H1 (cell line): ENCODE measurements at places on chromosomes 3 and 15. TPM values are rescaled to one million over a fixed set of nuclear protein-coding genes. Genes with fewer than 3 reads are reported as not detected.

DNA sequence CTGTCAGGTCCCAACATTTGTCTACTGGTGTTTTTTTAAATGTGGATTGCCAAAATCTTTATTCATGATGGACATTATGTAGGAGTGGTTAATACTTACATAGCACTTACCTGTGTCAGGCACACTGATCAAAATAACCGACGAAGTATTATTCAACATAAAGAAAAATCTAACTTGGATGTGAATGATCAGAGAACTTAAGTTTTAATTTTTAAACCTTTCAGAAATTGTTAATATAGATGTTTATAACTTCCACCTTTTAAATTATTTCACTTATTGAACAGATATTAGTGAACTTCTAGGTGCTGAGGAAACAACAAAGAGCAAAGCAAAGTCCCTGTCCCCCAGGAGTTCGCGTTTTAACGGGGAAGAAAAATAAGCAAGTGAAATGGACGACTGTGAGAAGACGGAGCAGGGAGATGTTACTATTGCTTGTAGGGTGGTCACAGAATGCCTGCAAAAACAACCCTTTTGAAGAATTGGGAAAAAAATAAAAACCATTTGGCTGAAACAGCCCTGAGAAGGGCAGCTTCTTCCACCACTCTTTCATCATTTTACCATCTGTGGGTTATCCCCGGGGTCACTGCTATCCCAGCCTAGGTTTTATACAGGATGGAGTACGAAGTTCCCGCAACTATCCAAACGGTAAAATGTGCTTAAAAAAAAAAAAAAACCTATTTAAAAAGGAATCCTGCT lies 915 bp upstream of the APH1B start:
- no peaks in the 10 kb centered on the region for H3K27me3 ChIP-seq
- peak overlapping the region; percentile 54 for H3K4me3 ChIP-seq
- no peak for DNase-seq
- H3K36me3 ChIP-seq = no peaks in the 10 kb centered on the region; the same call in 1 of the 2 replicates
- peaks cover 2% of the 10 kb centered on the region for H3K4me1 ChIP-seq
- no peak overlapping the region for H3K27ac ChIP-seq

GRCh38 chr3:72722930-72723726 lies 125.1 kb downstream of the SHQ1 start:
- no peak overlapping the region for H3K27ac ChIP-seq
- no peaks in the 10 kb centered on the region for H3K4me1 ChIP-seq
- DNase-seq = peak; percentile 33
- no peak overlapping the region for H3K4me3 ChIP-seq
- no peaks in the 10 kb centered on the region for H3K36me3 ChIP-seq

GRCh38 chr3:60636846-60637245 lies 614.4 kb downstream of the FHIT start:
- no peak overlapping the region for H3K27ac ChIP-seq
- H3K27me3 ChIP-seq = no peaks in the 10 kb centered on the region
- no peaks in the 10 kb centered on the region for H3K36me3 ChIP-seq

DNA sequence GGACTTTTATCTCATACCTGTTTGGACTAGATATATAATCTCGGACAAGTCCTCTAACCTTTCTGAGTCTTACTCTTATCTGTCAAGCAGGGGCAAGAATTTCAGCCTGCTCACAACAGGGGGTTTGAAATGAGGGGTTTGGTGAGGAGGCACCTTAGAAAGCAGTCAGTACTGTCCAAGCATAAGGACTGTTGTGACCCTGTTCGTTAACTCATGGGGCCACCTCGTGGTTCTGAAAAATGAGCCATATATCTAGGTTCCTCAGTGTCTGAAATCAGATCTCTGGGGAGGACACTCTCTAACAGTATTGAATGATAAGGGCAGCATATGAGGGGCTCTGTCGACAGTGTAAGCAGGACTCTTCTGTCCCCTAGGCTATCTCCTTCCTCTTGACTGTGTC lies 7.2 kb upstream of the TIMP4 start:
- H3K36me3 ChIP-seq = no peaks in the 10 kb centered on the region
- H3K27ac ChIP-seq = no peak overlapping the region
- H3K27me3 ChIP-seq = no peaks in the 10 kb centered on the region
- no peak for DNase-seq
- no peak overlapping the region for H3K4me3 ChIP-seq

GRCh38 chr3:169662132-169662842 lies 1.2 kb downstream of the MECOM start:
- H3K4me3 ChIP-seq = peak overlapping the region; percentile 73
- H3K27me3 ChIP-seq = peaks cover 79% of the 10 kb centered on the region
- DNase-seq = peak; percentile 92
- H3K27ac ChIP-seq = no peak overlapping the region
- no peaks in the 10 kb centered on the region for H3K36me3 ChIP-seq
- peaks cover 9% of the 10 kb centered on the region for H3K4me1 ChIP-seq

SKOR1 gene
- total RNA-seq = 0.11 TPM in 2 replicates

GMPPB gene
- 23.9 and 24.0 TPM in 2 replicates for total RNA-seq

SNTN gene
- not detected in 2 replicates for total RNA-seq
